ENCODE measurements at places on chromosomes 7 and 10.

DNA sequence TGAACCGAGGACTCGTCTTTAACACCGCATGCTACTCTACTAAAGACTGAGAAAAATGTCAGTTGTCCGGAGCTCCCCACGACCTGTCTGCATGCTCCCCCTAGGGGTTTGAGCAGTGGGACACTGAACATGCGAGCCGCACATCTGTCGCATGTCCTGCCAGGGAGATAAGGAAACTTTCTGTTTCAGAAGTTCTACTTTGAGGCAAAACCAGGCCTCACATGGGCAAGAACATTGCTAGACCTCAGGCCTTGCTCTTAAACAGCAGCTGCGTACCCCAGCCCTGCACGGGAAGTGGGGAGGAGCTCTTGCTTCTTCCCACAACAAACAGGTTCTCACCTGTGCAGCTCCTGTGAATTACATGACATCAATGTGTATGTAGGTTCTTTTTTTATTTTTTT is 30.3 kb upstream of the HERPUD2 start:
- DNase-seq = peak; percentile 8

DNA sequence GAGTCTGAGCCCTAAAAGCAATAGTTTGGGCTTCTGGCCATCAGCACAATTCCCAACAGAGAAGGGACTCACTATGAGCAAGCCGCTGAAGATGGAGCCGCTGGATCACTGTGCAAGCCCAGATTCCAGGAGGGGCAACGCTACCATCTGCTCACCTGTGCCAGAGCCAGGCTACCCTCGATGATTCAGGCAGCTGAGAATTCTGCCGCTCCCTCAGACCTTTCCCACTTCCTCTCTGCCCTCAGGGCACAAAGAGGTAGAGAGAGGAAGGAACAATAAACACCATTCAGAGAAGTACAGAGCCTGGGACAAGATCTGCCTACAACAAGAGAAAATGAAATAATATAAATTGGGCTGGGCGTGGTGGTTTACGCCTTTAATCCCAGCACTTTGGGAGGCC is 98.1 kb downstream of the MYOF start:
- DNase-seq = no peak

DNA sequence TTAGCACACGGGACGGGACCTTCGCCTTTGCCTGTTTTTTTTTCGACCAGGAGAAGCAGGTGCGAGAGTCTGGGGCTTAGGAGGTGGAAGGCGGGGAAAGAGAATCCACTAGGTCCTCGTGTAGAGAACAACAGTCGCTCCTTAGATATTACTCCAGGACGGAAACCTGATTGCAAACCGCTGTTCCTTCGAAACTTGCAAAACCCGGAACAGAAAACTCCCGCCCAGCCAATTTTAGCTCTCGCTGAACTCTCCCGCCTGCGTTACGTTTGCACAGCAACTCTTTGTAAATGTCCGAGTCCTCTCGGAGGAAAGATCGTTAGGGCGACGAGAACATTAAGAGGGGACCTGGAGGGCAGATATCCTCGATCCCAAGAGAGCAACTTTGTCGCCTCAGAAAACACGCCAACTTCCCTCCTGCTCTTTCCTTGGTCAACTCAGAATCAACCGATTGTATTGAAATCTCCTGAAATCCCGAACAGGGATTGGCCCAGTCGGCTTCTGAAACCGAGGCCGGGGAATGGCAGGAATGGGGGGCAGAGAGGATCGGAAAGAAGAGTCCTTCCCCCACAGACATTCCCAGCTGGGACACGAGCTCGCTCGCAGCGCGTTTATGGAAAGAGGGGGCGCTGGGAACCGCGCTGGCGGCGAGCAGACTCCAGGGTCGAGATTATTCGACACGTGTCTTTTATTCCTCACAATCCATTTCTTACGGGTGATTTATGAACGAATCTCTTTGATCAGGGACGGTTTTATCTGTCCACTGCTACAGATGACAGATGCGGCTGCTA is 9.9 kb downstream of the TWIST1 start:
- no peak for DNase-seq

DNA sequence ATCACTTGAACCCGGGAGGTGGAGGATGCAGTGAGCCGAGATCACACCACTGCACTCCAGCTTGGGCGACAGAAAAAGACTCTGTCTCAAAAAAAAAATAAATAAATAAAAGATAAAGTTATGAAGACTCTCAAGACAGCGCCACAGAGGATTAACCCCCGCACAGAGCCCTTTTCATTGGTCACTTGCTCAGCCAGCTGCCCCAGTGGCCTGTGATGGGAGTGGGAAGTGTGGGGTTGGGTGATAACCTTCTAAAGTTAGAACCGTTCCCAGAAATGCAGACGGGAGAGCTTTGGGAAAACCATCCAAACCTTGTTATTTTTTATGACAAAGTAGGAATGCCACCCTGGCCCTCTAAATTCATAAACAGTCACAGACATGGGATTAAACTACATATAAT is 57.4 kb downstream of the PARP12 start:
- no peak for DNase-seq

DNA sequence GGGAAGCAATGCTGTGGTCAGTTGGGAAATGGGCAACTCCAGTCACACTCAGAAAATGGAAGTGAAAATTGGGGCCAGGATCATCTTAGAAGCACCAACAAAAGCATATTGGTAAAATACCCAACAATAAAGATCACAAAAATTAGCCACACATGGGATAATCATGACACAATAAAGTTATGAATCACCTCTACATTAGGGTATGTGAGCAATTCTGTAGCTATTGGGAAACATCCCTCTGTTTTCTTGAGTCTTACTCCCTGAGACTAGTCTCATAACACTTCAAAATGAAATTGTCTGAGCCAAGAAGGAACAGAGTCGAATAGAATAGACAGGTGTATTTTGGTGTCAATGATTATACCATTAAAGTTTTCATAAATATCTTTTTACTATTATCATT is 178.3 kb downstream of the DYNC1I1 start:
- no peak for DNase-seq

- no peak for DNase-seq
Observed at GRCh38 chr10:115402699-115403098, 309.5 kb downstream of the ATRNL1 start.

DNA sequence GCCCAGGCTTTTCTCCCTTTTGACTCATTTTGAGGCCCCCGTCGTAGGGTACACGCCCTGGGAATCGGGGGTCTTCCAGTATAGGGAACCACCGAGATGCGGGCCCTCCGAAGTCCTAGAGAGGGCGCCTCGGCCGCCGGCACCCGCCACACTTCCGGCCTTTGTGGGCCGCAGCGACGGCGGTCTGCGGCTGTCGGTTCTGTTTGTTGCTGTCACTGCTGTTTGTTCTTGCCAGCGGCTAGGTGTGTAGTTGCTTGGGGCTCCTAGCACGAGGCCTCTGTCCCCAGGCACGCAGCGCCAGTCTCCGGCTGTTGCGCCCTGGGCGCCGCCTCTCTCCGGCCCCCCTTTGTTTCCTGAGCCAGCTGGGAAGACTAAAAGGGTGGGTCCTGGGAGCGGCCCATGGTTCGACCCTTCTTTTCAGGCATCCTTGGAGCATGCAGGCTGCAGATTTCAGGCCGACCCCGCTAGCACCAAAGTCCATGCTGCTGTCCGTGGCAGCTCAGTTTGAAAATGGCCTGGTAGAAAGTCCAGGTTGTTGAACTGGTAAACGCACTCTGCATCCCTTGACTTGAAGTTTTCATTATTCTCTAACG is 17.8 kb upstream of the ZKSCAN1 start:
- DNase-seq = peak; percentile 51

GRCh38 chr10:50291261-50291850 is 40.0 kb upstream of the ASAH2 start:
- no peak for DNase-seq

DNA sequence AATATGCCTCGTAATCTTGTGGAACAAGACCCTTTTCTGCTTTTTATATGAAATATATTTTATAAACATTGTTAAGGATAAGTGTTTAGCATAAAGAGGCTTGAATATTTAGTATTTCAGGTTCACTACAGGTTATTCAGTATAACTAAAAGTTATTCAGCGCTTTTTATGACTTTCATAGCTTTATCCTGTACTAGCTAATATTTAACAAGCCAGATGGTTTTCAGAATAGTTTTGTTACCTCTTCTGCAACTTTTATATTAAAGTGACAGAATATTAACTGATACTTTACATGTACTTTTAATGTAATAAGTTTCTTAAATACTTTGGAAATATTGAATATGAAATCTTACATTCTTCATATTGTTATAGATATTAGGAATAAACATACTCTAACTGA is 75.4 kb downstream of the CYP51A1 start:
- DNase-seq = no peak

DNA sequence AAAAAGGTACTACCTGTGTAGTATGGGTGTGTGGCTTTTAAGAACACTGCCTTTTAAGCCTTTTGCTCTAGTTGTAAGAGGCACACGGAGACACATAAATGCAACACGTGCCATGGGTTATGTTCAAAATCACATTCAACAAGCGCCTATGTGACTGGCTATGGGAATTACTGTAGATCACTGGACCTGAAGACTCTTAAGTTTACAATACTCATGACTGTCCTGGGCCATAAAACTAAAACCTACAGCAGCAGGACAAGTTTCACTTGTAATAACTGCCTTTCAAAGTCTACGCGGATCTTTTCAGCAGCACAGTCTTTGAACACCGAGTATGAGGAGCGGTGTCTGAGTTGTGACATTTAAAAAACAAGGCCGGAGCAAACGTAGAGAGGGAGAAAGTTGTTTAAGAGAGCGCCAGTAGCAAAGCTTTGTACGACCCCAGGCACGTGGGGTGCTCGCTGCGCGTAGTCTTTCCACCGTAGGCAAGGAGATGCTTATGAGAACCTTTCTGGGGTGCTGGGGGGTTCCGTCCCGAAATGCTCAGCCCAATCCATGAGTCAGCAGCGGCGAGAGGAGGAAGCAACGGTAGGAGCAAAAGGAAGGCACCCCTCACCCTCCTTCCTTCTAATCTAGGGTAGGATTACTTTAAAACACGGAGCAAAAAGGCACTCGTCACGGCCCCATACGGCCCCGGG is 662 bp downstream of the DNAJC2 start:
- peak; percentile 10 for DNase-seq

DNA sequence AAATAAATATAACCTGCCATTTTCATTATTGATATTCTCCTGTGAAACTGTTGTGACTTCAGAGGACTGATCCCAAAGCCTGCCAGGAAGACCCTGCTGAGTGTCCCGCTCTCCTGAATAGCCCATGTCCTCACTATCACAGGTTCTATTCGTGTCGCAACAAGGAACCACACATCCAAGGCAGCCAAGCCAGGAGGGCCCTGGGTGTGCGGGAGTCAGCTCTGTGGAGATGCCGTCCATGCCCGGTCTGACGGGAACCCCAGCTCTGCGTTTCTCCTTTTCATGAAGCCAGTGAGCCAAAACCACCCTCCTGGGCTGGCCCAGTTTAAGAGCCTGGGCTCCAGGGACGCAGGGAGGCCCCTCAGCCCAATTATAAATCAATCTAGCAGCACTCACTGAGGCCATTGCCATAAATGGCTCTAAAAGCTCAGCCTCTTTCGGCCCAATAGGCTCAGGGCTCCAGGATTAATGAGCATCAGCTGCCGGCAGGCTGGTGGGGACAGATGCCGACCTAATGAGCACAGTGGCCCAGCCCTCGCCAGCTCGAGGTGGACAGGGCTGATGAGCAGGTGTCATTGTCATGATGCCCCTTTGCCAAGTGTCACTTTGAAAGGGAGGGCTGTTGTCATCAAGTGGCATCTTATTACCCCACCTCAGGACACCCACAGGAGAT is 177.9 kb downstream of the PLXNA4 start:
- DNase-seq = no peak

DNA sequence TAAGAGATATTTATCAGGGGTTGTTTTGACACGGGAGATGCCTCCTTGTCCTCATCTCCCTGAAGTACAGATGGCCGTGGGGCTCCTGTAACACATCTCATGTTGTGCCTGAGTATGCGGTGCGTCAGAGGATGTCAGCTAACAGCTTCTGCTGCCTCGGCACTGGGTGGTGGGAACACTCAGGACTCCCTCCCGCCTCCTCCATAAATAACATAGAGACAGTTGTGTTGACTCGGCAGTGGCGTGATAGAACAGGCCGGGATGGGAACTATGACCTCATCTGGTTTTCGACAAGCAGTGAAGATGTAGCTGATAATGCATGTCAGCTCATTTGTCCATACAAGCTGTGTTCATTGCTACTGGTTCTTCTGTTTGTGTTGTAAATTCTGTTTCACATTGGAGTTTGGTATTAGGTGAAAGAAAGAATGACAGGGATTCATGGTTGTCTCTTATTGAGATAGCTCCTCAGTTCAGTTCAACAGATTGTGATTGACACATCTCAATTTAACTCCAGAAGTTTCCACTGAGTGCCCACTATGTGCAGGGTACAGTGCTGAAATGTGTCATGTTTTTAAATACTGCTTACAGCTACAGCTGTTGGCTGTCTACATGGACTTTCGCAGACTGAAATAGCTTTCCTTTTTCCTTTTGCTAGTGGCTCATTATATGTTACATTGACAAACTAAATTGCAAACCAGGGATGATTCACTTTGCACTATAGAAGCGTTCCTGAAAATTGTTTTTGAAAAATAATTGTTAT is 87.4 kb downstream of the CHN2 start:
- no peak for DNase-seq

- DNase-seq = peak; percentile 72
Observed at GRCh38 chr7:33109005-33109757, at the start of gene RP9. Gene RP9 (minus strand): TSS chr7:33109404. CDS start chr7:33109372, 32 bp downstream.

- no peak for DNase-seq
Observed at GRCh38 chr10:26221541-26221940, 5.0 kb downstream of the GAD2 start.

Data from stimulated activated CD4-positive, alpha-beta T cell treated with anti-CD3 and anti-CD28 coated beads, Interleukin-15, amount 100 ng/mL, for 1 hour (primary cell).